ENCODE measurements at places on chromosomes 3 and 15.
A peak's percentile ranks its signal among the peaks of the same experiment; 100 is the strongest.

- peak; percentile 88 for DNase-seq
Measured at GRCh38 chr15:65373163-65373651, 4.6 kb downstream of the IGDCC3 start.

- no peak for DNase-seq
Measured at GRCh38 chr3:153785901-153786300, 335.3 kb upstream of the ARHGEF26 start.

DNA sequence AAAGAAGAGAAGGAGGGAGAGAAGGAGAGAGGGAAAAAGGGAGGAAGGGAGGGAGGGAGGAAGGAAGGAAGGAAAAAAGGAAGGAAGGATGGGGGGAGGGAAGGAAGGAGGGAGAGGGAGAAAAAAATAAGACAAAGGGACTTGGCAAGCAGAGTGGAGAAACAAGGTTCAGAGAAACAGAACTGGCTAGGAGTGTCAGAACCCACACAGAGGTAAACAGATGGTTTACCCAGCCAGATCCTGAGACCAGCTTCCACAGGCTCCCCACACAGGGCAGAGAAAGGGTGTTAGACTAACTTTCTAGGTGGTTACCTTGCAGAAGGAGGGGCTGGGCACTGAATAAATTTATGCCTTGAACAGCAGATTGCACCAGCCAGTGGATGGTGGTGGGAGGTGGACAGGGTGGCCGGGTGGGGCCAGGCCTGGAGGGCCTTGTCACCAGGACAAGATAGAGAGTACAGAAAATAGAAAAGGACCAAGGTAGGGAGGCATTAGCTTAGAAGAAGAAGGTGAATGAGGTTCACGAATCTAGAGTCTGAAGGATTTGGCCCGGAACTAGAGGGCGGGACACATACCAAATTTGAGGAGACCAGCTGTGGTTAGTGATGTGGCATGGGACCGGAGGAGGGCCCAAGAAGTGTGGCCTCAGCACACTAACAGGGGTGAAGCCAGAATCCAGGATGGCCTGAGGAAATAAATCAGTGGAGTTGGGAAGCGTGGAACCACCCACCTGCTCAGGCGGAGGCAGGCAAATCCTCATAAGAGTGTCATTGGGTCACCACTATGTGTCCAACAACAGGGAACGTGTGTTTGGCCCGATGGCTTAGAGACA, 1.2 kb upstream of the TM4SF1 start:
- DNase-seq: no peak

DNA sequence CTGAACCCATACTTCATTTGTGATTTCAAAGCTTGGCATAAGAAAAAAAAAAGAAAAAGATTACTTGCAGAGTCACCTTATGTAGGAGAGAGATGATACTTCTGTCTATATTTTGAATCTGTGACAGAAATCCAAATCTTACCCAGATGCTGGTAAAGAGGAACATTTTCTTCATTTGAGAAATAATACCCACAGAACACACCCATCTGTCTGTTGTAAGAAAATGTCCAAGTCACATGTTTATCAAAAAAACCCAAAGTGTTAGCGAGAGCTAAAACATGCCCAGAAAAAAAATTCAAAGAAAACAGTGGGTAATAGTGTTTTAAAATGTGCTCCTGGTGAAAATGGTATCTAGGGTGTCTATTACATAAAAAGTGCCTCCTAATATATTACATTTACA, 18.0 kb upstream of the RAP2B start:
- DNase-seq: no peak

DNA sequence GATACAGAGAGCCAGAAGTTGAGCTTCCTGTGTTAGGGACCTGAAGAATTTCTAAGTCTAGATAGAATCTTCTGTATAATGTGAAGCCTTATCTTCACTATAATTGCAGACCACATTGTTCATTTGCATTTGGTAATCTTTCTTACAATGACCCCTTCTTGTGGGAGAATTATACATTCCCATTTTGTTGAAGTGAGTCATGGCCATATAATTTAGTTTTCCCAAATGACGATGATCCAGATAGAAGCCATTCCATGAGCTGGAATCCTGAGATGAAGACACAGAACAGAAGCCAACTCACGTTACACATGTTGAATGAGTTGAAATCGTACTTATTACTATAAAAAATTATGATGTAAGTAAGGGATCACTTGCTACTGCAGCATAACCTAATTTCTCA, 187.8 kb downstream of the TUSC7 start:
- DNase-seq: no peak

GRCh38 chr3:11582191-11582968, 61.3 kb downstream of the VGLL4 start:
- no peak for DNase-seq

DNA sequence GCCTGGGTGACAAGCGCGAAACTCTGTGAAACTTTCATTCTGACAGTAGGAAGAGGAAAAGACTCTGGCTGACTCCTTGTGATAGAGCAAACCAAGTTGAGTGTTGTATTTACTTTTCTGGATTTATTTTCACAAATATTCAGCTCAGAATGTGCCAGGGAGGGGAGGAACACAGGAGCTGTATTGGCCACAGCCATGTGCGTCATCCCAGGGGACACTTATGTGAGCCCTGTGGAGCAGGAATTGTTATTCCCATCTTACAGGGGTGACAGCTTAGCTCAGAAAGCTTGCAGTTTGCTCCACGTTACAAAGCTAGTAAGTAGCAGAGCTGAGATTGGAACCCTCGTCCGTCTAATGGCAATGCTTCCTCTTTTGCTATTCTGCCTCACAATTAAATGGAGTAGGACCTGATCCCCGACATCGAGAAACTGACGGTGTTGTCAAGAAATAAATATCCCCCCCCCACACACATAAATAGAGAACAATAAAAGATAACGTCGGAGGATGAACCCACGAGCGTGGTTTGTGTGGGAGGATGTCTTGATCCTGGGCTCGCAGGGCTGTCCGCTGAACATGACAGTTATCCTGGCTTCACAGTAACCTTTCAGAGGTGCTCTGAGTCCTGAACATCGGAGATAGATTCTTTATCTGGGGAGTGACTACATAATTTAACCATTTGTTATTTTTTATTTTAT, 151.6 kb upstream of the CTDSPL start:
- no peak for DNase-seq

DNA sequence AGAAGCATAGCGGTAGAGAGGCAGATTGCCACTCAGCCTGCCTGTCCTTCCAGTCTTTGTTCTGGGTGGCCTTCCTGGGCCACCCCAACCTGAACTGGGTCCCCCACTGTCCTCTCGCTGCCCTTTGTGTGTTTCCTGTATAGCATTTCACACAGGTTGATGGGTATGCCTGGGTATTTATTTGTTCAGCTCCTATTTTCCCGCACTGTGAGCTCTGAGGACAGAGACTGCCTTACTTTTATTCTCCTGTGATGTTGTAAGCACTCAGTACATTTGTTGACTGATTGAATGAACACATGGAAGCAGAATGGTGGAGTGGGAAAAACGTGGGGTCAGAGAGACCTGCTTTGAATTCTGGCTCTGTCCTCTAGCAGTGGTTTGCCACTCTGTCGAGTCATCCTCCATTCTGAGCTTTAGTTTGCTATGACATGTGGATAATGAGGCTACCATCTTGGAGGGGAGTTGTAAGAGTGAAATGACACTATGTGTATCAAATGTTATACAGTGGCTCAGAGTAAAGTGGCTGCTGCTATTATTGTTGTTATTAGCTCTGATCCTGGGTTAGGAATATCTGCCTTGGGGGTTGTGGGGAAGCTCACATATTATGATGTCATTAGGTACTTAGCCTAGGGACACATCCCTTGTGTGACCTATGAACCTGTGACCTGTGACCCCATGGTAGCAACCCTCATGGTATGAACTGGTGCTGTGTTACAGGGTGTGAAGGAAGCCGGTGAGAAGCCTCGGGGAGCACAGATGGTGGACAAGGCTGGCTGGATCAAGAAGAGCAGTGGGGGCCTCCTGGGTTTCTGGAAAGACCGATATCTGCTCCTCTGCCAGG, 6.4 kb downstream of the PLEKHO2 start:
- no peak for DNase-seq

DNA sequence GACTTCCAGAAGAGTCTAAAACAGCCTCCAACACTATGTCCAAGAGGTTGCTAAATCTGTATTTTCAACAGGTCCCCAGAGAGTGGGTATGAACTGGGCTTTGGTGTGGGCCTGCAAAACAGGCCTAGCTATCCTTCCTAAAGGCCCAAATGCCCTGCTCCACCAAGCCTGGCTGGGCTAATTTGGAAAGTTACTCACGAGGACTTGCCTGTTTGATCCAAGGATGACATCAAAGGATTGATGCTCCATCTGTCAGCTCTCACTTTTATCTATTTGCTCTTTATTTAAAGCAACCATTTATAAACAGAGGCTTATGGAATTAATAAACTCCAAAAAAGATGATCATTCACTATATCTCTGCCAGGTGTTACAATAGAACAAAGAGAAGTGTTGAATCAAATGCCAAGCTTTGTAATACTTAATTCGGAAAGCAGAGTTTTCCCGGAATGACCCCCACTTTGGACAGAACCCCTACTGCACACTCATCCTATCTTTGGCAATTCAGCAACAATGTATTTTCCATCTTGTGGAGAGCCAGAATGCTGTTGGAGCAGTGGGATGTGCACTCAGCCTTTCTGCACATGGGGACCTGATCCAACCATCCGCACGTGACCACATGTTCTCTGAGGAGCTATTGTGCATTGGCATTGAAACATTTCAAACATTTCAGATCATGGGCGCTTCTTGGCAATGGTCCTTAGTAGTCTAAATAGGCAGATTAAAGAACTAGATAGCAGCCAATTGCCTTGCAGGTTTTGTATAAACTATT, 163.3 kb upstream of the THBS1 start:
- DNase-seq: no peak

DNA sequence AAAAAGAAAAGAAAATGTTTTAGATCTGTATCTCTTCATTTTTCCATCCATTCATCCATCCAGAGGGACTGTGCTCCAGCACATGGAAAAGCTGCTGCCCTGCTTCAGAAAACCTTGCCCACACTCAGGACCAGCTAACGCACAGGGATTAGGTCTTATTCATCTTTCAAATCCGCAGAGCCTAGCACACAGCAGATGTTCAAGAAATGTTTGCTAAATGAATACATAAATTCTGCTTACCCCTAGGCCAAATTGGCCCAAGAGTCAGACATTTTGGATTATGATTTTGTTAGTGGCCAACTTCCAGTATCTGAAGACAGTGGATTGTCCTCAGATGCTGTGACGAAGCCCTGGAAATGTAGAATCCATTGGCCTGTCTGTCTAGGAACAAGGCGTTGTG, 71.4 kb downstream of the GHSR start:
- no peak for DNase-seq
